ENCODE measurements at places on chromosomes 1 and 21. TPM values are rescaled to one million over a fixed set of nuclear protein-coding genes. Genes with fewer than 3 reads are reported as not detected.

DNA sequence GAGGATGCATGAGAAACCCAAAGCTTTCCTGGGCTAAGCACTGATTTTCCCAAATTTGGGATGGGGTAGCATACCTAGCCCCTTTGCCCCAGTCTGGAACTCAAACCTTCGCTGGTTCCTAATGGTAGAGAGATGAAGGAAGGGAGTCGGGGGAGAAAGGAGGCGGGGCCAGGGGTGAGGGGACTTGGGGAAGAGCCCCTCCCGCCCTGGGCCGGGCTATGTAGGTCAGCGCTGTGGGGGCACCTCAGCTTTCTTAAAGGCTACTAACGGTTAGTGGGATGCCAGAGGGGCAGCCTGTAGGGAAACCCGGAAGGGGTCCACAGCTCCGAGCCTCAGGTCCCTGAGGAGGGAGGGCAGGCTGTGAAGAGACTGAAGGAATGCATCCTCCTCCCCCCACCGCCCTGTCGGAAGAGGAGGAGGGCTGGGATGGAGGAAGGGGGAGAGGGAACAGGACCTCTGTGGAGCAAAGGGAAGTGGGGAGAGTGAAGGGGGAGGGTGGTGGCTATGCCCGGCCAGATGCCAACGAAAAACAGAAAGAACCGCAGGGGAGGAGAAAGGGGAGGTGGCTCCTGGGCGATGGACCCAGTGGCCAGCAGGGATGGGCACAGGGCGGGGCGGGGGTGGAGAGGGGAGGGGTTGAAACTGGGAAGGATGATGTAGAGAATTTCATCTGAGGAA lies 1.3 kb downstream of the CADM3 start:
- no peak for DNase-seq

- no peak for DNase-seq
These were observed 143.7 kb downstream of the PLPP3 start for GRCh38 chr1:56435434-56436262.

- peak; percentile 75 for DNase-seq
These were observed at the start of gene TRIM62 for GRCh38 chr1:33181921-33182341. TSS of gene TRIM62 (minus strand) at chr1:33182043. CDS start at chr1:33181432, 611 bp downstream.

- peak; percentile 52 for DNase-seq
These were observed 76.6 kb downstream of the NDUFS5 start for GRCh38 chr1:39102537-39103327.

GRCh38 chr1:99740141-99740540 lies 26.3 kb downstream of the FRRS1 start:
- no peak for DNase-seq

GRCh38 chr21:31143036-31143435 lies 104.8 kb upstream of the KRTAP19-8 start:
- DNase-seq: no peak

DNA sequence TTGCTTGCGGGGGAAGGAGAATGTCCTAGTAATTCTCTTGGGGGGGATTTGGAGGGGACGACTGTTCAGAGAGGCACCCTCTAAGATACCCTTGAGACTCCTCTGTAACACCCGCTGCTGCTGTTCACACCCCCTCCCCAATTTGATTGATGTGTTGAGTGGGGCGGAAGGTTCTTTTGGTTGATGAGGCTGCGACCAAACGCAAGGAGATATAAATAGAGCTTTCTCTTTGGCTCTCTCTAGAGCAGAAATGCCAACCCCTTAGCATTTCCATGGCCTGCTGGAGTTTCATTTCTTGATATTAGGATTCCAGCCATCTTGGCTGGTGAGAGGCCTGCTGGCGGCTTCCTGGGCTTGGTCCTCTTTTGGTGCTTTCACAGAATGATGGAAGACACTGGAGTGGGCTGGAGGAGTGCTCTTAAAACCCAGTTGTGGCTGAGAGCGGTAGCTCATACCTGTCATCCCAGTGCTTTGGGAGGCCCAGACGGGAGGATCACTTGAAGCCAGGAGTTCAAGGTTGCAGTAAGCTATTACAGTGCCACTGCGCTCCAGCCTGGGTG lies 2.0 kb downstream of the PIK3CD start:
- DNase-seq: peak; percentile 44

- DNase-seq: peak; percentile 57
These were observed at the start of gene C1orf56 for GRCh38 chr1:151047591-151047924. TSS of gene C1orf56 (plus strand) at chr1:151047751. CDS start at chr1:151047848, 97 bp downstream.

DNA sequence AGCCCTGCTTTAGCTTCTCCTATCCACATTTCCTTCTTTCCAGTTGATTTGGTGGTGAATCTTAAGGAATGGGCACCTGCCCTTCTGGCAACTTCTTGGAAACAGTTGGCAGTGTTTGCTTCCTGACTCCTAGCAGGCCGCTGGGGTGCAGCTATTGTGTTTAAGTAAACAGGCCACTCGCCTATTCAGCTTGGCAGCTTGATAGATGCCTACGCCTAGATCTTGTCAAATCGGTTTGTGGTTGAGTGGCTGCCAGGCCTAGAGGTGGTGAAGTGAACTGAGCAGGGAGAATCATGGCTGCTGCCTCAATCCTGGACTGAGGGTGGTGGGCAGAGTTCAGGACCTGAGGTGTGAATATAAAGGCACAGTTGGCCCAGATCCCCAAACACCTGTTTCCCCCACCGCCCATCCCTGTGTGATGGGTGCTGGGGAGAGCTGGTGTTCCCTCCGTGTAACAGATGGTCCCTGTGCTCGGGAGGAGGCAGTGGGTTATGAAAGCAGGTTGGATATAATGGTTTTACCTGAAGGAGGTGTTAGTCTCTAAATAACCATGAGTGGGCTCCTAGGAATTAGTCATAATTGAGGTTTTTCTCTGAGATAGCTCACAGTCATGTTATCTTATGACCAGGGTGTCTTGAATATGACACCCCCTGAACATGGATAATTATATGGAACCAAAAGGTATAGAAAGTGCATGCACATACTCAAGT lies 940 bp upstream of the PLA2G2C start:
- peak; percentile 26 for DNase-seq

Gene WDR3
- 23.7 TPM for total RNA-seq

Gene RPS27
- total RNA-seq: 2,883 TPM

DNA sequence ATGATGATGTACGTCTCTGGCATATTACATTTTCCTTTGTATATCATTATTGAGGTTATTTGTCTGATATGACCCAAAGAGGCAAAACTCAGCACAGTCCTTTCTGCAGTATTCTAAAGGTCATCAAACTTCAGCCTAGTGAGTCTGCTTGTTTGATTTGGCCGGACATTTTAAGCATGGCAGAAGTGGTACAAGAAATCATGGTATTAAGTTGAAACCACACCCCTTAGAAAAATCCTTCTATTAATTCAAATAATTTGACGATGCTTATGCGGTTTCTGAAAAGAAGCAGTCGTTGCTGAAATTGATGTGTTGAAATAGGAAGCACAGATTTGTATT lies 5.1 kb downstream of the ETS2 start:
- no peak for DNase-seq

Gene PRRX1
- not detected for total RNA-seq

DNA sequence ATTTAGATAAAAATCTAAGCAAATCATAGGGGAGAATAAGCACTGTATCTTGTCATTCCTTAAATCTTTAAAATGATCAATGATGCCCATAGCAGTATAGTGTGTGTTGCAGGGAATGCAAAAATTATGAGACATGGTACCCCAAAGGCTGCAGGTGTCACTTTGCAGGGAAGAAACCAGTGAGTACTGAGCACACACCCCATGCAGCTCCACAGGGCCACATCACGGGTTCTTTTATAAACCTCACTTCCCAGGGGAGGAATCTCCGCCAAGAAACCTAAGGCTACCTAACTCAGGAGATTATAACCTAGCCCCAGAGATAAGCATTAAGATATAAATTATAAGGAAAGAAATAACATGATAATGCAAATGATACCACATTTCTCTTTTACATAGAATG lies 115.6 kb downstream of the APP start:
- DNase-seq: no peak
